ENCODE measurements at places on chromosomes 16 and 17. TPM values are rescaled to one million over a fixed set of nuclear protein-coding genes. Genes with fewer than 3 reads are reported as not detected.

Gene WFIKKN1
- total RNA-seq: 0.30 TPM

Gene FBXW10B
- 0.59 TPM for total RNA-seq

Gene NXPH3
- total RNA-seq: not detected

Gene SMPD3
- not detected for total RNA-seq

Gene PPL
- total RNA-seq: 6.9 TPM

Gene AIPL1
- not detected for total RNA-seq

Gene PRSS36
- total RNA-seq: under 0.01 TPM

Gene KRT14
- total RNA-seq: not detected

Gene PRKCA
- 19.8 TPM for total RNA-seq

Gene RHBDF1
- total RNA-seq: 34.0 TPM

Gene MMP15
- total RNA-seq: 2.2 TPM

Gene C17orf78
- total RNA-seq: not detected

Gene KCNAB3
- 1.2 TPM for total RNA-seq

Gene DCAKD
- total RNA-seq: 70.5 TPM

Gene TMEM132E
- under 0.01 TPM for total RNA-seq

Gene DRC3
- 0.59 TPM for total RNA-seq

Gene ZNF469
- total RNA-seq: 2.8 TPM

Gene TMEM235
- not detected for total RNA-seq

Gene ADAD2
- not detected for total RNA-seq

Gene CDH5
- total RNA-seq: not detected

Gene SDK2
- 0.15 TPM for total RNA-seq

Gene NPIPA3
- 0.34 TPM for total RNA-seq

Gene RPGRIP1L
- total RNA-seq: 8.9 TPM

Gene PRRT2
- 0.67 TPM for total RNA-seq

Gene KRT32
- not detected for total RNA-seq

Gene TEX2
- 13.6 TPM for total RNA-seq

Gene RASD1
- 0.84 TPM for total RNA-seq

Gene CMTM2
- total RNA-seq: not detected

Gene MSRB1
- 9.8 TPM for total RNA-seq

Gene ACSM2A
- not detected for total RNA-seq

Gene GAST
- not detected for total RNA-seq

Data from bronchus fibroblast of lung (primary cell).